ENCODE measurements at places on chromosomes 7 and 10.
A peak's percentile ranks its signal among the peaks of the same experiment; 100 is the strongest.

GRCh38 chr10:37379991-37380390, 254.6 kb downstream of the ANKRD30A start:
- DNase-seq, result peak; percentile 12

DNA sequence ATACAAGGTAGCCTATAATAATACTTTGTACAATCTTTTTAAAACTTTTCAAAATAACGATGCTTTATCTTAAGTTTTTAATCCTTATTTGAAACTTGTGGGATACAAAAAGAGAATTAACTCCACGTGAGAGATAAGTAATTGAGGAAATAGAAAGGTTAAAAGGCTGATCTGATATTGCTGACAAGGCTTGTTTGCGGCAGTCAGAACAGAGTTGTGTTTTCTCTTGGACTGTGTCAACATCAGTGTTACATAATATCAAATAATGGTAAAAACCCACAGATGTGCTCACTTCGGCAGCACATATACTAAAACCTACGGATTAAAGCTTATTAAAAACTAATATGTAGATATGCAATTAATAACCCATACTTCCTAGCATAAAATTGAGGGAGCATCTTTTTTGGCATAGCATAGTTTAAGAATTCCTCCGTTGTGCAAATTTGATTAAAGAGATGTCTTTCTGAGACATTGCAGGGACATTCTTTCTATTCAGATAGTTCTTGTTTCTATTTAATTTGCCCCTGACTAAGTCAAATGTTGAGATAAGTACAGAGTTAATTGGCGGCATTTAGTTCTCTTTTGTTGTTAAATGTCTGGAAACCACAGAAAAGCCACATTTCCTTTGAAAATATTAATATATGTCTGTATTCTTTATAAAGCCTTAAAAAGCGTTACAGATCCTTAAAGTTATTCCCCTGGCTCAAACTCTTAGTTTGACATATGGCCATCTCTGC, 63.3 kb downstream of the FAM185A start:
- DNase-seq, result no peak

- DNase-seq, result no peak
These were observed 126.0 kb downstream of the NRBF2 start for GRCh38 chr10:63258920-63259678.

GRCh38 chr7:133064082-133064820, 17.6 kb downstream of the CHCHD3 start:
- DNase-seq, result peak; percentile 39

DNA sequence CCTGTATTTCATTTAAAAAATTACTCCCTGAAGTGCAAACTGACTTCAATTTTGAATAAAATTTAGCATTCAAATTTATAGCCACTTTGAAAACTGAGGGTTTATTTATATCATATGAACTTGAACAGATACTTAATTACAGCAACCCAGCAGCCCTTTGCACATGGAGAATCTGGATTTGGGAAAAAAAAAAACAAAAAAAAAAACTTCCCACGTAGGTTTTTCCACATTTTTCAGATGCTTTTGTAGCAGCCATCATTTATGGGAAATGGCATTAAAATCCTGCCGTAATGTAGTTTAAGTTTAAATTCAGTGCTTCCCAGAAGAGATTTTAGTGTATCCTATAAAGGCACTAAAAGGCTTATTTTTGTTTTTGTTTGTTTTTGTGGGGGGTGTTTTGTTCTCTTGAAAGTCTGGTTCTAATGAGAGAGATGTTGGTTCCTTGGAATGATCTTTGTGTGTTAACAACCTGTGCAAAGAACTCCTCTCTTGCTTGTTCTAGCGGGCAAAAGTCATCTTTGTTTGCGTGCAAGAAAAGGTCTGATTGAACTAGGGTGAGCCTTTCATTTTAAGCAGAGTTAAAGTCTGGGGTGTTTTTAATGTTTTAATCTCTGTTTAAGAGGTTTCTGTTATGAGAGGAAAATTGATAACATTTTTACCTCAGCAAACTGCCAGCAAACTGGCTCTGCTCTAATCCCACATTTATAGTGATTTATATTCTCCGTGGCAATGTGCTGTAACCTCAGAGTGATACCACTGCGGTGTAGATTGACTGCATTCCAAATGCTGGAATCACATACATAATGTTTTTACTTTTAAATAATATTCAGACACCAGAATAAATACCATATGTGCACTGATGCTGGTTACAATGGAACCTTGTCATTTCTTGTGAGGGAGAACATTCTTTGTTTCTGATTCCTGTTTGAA, 105.5 kb downstream of the WNT2 start:
- DNase-seq, result peak; percentile 42

GRCh38 chr10:125127110-125127509, 33.3 kb downstream of the CTBP2 start:
- DNase-seq, result no peak

DNA sequence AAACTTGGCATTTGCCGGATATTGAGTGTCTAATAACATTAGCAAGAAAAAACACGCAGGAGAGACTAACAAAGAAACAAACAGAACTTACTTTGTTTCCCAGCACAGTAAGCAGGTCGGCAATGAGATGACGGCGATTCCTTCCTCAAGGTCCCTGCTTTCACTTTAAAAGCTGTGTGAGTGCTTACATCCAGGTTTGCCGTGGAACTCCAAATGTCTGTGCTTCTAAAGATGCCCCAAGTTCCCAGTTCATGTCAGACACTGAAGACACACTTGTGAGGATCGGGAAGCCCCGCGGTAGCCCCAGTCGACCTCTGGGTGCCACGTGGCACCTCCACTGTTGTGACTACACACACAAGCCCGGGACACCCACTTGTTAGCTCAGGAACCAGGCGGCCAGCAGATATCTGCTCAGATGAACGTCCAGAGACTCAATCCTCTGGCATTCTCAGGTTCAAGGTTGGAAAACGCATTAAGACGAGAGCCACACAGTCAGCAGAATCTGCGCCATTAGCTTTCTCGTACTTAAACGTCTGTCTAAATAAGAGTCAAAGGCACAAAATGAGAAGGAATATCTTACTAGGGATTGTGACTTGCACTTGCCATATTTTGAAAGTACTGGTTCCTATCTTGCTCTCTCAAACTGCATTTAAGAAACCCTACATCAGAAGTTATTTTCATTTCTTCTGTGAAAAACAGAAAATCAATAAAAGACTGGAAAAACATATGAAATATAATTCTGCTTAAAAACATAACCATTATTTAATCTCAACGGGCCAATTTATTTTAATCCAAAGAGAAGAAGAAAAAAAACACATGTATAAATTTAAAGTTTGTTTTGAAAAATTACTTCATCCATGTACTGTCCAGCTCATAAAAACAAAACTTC, 207.6 kb upstream of the KLF14 start:
- peak; percentile 77 for DNase-seq

GRCh38 chr10:89852872-89853271, 151.5 kb downstream of the KIF20B start:
- DNase-seq, result no peak

DNA sequence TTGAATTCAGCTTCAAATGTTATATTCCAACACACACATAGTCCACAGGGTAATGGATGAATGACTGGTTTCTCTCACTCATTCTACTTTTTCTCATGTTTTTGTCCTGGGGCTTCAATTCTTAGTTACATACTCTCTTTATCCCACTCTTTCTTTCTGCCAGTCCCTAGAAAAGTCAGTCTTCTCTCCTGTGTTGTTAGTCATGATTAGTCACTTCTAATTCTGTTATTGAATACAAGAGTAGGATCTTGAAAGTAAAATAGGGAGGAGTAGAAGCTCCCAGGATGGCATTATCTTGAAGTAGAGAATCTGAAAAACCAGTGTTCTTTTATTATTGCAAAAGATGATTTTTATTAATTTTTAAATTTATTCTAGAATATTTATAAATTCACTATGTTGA, 45.5 kb upstream of the CALCR start:
- DNase-seq, result no peak

- DNase-seq, result no peak
These were observed 410.4 kb upstream of the AUTS2 start for GRCh38 chr7:69187824-69188333.

- no peak for DNase-seq
These were observed 50.4 kb downstream of the ADRA2A start for GRCh38 chr10:111127081-111127848.

DNA sequence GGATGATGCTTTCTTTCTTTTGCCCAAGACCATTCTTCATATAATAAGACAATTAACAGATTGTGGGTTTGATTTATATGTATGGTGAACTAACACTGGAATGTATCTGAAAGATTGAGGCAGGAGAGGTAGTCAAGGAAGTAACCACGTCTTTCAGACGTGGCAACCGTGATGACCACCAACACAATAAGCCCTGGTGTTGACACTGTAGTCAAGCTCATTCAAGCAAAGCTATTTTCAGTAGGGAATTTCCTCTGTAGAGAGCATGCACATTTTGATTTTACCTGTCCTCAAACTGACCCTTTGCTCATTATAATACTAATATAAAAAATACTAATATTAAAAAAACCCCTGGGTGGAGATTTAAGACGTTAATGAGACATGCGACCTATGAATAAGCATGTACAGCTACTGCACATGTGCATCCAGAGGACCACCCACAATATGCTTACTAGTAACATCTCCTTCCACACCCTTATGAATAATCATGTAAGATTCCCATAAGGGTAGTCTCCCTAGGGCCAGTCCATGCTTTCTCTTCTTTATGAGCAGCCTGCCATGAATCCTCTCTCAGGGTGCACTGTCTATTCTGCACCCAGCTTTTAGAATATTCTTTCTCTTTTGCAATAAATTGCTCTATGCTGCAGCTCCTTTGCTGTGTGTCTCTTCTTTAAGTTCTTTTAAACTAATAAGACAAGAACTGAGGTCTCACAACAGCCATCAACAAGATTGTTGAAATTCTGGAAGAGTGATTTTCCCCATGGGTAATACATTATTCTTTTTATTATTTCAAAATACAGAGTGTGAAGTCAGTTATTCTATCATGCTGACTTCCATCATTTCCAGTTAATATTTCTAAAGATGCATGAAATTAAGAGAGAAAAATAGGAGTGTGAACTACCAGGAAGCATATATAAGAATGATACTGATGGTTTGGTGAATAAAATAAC, 151.3 kb upstream of the NPVF start:
- no peak for DNase-seq

- DNase-seq, result no peak
These were observed 462.0 kb downstream of the GRM8 start for GRCh38 chr7:126790763-126791162.

DNA sequence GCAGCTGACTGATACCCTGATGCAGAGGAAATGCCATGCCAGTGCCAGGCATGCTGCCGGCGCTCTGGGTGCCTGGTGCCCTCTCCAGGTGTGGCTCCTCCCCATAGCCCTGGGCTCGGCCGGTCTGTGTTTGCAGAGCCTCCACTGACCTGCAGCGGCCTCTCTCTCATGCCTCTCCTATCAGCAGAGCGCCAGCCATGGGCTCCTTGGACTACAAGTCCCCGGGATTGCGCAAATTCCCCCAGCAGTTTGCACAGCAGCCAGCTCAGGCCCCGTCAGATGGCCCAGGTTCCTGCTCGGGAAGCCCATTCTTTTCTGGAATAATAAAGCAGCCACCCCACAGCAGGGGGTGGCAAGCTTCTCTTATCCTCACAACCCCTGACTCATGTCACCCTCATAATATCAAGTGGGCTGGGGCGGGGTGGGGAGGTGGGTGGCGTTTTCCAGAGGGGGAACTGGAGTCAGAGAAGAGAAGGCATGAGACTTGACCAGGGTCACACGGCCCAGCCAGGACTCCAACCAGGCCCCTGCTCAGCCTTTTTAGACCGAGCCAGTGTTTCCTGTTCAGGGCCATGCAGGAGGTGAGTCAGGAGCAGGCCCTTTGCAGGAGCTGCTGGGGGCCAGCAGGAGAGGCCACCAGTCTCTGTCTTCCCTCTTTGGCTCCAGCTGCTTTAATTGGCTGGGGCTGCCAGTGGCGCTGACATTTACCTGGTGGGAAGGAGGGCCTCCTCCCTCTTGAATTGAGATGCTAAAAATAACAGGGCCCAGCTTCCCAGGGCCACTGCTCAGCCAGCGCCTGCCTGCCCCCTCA, 58.6 kb downstream of the ZMIZ1 start:
- peak; percentile 89 for DNase-seq

- no peak for DNase-seq
These were observed 63.9 kb downstream of the INSYN2A start for GRCh38 chr10:127132451-127132850.

- DNase-seq, result no peak
These were observed 93.8 kb downstream of the MAP3K8 start for GRCh38 chr10:30527623-30528428.
